ENCODE measurements at places on chromosomes 16 and 17.

DNA sequence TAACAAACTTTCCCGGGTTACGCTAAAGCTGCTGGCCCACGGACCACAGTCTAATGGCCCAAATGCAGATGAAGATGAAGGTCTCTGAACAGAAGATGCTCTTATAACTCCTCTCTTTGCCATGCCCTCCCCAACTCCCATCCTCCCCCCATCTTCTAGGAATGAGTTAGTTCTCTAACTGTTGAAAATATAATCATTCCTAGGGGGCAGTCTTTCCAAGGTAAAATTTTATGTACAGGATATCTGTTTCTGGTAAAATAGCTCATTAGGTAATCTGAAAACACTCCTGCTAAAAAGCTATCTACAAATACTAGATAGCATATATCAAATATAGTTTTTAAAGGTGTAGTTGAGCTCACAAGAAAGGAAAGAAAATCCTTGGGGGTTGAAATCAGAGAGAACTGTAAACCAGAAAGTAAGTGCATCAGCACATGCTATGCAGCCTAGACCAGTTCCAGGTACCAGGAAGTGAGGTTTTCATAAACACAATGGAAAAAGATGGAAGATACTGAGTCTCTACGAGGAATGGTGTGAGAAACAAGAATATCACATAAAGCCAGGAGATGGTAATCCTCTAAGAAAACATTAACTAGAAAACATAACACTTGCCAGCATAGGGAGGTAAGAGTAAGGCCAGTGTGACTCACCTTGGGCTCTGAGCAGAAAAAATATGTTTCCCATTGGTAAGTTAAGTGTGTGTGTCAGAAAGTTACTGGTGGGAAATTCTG, 38.1 kb downstream of the CMC2 start:
- no peak for DNase-seq

DNA sequence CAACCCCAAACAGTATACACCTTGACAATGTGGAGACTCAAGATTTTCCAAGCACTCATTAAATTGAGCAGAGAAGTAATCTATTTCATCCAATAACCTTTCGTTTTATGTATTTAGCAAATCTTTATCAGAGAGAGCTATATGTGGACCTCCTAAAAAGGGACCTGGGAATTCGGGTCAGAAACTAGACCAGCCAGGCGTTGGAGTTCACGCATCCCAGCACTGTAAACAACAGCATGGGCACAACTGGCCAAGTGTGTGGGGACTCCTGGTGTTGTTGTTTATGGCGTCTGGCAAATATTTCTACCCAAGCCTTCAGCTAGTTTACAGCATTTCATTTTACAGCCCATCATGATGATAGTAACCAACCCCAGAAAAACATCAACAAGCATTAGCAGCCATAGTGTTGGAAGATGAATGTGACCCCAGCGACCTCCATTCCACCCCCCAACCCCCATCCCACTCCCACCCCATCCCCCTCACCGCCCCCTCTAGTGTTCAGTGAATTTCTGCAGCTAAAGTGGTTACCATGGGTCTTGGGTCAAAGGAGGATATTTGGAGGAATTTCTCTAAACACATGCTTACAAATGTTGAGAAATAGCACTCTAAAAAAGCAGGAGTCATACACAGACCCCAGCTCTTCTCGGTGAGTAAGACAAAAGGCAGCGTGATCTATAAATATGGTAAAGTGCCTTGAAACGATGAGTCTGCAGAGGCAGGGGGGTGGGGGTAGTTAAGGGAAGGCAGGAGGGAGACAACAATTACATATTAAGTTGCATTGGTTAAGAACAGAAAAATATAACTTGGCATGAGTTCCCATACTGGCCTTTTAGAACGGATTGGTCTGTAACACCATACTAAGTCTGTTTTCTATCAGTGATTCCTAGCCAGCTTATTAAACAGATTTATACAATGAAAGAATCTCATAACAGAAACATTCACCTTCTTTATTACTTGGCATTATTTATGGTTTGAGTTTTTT, 91.4 kb upstream of the TBX2 start:
- no peak for DNase-seq

DNA sequence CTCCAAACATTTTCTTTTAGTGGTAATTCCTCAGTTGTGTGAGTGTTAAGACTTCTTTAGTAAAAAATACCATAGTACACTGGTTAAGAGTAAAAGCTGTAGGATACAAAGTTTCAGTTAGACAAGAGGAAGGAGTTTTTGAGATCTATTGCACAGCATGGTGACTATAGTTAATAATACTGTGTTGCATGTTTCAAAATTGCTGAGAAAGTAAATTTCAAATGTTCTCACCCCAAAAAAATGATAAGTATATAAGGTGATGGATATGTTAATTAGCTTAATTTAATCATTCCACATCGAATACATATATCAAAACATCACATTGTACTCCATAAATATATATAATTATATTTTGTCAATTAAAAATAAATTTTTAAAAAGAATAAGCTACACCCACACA, 22.0 kb upstream of the NLK start:
- DNase-seq = no peak

DNA sequence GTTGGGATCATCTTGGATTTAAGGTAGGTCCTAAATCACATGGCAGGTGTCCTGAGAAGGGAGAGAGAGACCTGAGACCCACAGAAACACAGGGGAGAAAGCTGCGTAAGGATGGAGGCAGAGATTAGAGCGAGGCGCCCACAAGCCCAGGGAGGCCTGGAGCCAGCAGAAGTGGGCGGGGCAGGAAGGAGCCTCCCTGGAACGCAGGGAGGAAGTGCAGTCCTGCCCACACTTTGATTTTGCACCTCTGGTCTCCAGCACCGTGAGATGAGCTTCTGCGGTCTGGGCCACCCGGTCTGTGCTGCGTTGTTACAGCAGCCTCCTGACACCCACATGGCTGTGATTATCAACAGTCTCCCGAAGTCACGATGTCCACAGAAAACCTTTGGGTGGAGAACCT, 6.4 kb downstream of the DNASE1L2 start:
- no peak for DNase-seq

GRCh38 chr16:66661210-66661560, 35.4 kb downstream of the CMTM4 start:
- DNase-seq = no peak

- peak; percentile 45 for DNase-seq
Measured at GRCh38 chr17:67390646-67391361, 13.7 kb downstream of the PITPNC1 start.

- DNase-seq = no peak
Measured at GRCh38 chr16:54935266-54935968, 4.8 kb downstream of the IRX5 start.

DNA sequence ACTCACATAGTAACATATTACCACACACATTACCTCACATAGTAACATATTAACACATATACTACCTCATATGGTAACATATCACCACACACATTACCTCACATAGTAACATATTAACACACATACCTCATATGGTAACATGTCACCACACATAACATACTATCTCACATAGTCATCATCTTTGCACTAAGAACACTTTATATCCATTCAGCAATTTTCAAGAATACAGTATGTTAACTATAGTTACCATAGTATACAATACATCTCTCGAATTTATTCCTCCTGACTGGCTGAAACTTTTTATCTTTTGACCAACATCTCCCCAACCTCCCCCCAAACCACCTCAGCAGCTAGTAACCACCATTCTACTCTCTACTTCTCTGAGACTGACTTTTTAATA, 7.6 kb downstream of the NUDT7 start:
- no peak for DNase-seq

DNA sequence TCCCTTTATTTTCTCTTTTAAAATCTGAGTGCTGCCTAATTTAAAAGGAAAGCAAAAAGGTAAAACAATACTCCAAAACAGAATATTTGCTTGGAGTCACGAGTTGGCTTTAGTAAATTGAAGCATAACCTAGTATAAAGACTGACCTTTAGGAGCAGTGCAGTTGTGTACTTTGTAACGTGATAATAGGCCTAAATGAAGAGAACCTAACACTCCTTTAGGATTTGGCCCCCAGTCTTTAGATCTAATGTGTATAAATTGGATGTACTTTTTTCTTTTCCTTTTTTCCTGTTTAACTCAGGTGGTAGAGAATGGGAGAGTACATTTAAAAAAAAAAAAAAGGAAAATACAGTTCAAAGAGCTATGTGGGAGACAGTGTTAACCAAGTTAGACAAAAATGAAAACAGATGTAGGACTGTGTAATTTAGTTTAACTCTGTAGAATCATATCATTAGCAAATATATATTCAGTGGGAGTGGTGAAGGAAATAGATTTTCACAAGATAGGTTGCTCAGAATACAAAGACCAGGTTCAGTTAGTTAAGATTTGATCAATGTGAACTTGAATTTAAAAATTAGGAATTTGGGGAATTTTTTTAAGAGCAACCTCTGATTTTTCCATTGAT, 16.8 kb downstream of the CPD start:
- no peak for DNase-seq

GRCh38 chr16:324451-325334, 27.8 kb downstream of the AXIN1 start:
- DNase-seq = no peak

GRCh38 chr16:27347930-27348685, 34.3 kb downstream of the IL4R start:
- DNase-seq = no peak

- DNase-seq = no peak
Measured at GRCh38 chr16:4594433-4595410, 20.0 kb downstream of the UBALD1 start.

GRCh38 chr16:88531931-88532433, 38.2 kb upstream of the ZC3H18 start:
- no peak for DNase-seq

- no peak for DNase-seq
Measured at GRCh38 chr17:27239046-27239445, 54.9 kb upstream of the WSB1 start.

- DNase-seq = no peak
Measured at GRCh38 chr16:83402967-83403366, 404.8 kb upstream of the HSBP1 start.

- no peak for DNase-seq
Measured at GRCh38 chr16:85945424-85945751, 46.4 kb downstream of the IRF8 start.

- DNase-seq = no peak
Measured at GRCh38 chr17:48054238-48055185, 6.4 kb downstream of the NFE2L1 start.

GRCh38 chr16:57277586-57277985, 6.9 kb downstream of the PLLP start:
- no peak for DNase-seq

DNA sequence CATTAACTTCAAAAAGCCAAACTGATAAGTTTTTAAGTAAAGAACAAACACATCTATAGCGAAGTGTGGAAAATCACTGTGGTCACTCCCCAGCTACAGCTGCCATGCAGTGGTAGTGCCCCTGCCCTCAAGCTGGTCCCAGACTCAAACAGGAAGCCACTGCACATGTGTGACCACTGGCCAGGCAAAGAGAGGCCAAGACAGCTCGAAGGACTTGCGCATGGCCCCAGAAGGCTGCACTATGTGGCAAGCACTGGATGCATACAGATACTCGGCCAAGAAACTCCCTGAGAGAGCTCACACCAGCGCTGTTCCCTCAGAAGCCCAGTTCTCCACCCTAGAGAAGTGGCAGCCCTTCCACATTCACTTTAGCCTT, 82.4 kb downstream of the ANKRD11 start:
- DNase-seq = no peak

DNA sequence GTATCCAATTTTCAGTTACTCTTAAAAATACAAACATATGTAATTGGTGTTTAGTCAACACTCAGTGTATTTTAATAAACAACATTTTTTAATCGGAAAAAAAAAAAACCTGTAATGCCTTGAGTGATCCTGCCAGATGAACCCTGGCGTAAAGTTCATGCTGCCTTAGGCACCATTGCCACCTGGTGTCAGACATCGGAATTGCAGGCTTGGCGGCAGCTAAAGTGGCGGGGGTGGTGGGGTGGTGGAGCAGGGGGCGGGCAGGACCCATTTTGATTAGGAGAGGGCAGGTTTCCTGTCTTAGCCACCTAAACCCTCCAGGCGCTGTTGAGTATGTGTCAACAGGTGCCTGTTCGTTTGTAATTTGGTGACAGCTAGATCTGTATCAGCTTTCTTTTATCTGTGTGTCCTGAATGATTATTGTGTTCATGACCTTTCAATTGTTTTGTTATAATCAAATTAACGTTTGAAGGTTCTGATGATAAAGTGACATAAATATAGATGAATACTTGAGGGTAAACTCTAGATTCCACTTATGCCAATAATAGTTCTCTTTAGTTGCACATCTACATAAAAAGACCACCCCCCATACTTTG, 588.7 kb downstream of the CDH13 start:
- no peak for DNase-seq

- DNase-seq = no peak
Measured at GRCh38 chr17:9208381-9209105, 187.2 kb downstream of the NTN1 start.

GRCh38 chr16:15542734-15543347, 100.1 kb downstream of the MARF1 start:
- DNase-seq = no peak

DNA sequence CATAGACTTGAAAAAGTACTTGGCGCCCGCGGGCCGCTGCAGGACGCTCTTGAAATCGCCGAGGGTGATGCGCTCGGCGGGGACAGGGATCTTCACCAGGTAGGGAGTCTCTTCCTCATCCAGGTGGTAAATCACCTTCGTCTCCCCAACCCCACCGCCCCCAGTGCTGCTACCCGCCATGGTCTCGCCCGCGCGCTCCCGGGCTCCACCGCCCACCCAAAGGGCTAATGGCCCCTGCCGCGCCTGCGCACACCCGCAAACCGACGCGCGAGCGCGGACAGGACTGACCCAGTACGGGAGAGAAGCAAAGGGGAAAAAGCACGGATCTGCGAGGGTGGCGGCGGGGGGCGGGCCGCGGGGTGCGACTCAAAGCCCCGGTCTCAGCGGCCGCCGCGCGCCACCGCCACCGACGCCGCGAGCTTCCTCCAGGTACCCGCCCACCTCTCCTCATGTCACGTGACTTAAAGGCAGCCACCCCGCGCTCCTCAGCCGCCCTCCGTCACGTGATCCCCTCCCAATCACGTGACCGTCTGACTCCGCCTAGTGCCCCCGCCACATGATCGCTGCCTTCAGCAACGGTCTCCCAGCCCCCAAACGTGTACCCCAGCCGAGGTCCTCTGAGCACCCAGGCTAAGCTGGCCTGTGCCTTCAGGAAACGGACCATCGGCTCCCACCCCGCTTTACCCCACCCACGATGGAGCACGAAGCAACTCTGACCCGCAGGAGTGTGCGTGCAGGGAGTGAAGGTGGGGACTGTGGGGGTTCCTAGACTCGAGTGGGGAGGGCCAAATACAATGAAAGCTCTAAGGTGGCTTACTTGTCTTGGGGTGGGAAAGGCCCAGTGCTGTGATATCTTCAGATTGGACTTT, at the start of gene DVL2:
TSS of gene DVL2 (minus strand) at position 435 of the 869 bp plus-strand sequence. CDS start at position 180, 255 bp downstream.
- peak; percentile 94 for DNase-seq

GRCh38 chr17:42673885-42674754, 2.7 kb downstream of the PLEKHH3 start:
- no peak for DNase-seq

GRCh38 chr17:78132084-78132676, 1.6 kb downstream of the TMC8 start:
- peak; percentile 72 for DNase-seq

- no peak for DNase-seq
Measured at GRCh38 chr17:66952681-66953629, 11.6 kb upstream of the CACNG4 start.

GRCh38 chr17:71183066-71183660, 937.7 kb upstream of the SOX9 start:
- no peak for DNase-seq
